Pancreas (tissue), 10 donors: ENCODE measurements at places on chromosomes 11 and 22.

GRCh38 chr11:3623767-3624458 lies 17.9 kb downstream of the ART5 start:
- DNase-seq, result no peak

GRCh38 chr11:123211149-123211852 lies 16.3 kb upstream of the CLMP start:
- DNase-seq, result no peak

GRCh38 chr11:72058416-72059034 lies 21.8 kb downstream of the NUMA1 start:
- no peak for DNase-seq

DNA sequence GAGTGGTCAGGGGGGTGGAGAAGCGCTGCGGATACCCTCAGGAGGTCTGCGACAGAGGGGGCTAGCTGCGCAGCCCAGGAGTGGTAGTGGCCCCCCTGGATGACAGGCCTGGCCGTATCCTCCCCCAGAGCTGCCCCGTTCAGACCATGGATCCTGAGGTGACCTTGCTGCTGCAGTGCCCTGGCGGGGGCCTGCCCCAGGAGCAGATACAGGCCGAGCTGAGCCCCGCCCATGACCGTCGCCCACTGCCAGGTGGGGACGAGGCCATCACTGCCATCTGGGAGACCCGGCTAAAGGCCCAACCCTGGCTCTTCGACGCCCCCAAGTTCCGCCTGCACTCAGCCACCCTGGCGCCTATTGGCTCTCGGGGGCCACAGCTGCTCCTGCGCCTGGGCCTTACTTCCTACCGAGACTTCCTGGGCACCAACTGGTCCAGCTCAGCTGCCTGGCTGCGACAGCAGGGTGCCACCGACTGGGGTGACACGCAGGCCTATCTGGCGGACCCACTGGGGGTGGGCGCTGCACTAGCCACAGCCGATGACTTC lies 505 bp downstream of the NUDT22 start:
- DNase-seq, result peak; percentile 74

- no peak for DNase-seq
These were observed 24.9 kb downstream of the CLPB start for GRCh38 chr11:72409458-72409857.

GRCh38 chr22:40031766-40032470 lies 37.2 kb downstream of the FAM83F start:
- no peak for DNase-seq

GRCh38 chr11:57426439-57426928 lies 437 bp downstream of the SLC43A3 start:
- DNase-seq, result peak; percentile 17

GRCh38 chr11:60482361-60482760 lies 10.2 kb upstream of the MS4A12 start:
- DNase-seq, result no peak

DNA sequence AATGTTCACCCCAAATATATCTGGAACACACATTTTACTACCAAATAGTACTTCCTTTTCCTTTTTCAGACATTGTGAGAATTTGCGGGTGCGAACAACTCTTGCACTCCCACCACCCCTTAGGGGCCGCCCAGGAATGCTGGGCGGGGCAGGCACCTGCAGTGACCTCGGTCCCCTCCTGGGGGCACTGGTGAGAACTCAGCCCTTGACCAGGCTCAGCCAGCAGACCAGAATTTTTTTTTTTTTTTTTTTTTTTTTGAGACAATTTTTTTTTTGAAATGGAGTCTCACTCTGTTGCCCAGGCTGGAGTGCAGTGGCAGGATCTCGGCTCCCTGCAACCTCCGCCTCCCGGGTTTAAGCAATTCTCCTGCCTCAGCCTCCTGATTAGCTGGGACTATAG lies 75.8 kb downstream of the ARHGAP8 start:
- no peak for DNase-seq

- no peak for DNase-seq
These were observed 4.8 kb upstream of the CKAP5 start for GRCh38 chr11:46850829-46851380.

- DNase-seq, result no peak
These were observed 144.7 kb downstream of the TENM4 start for GRCh38 chr11:79296141-79296540.

GRCh38 chr11:117394221-117394925 lies 66.7 kb downstream of the CEP164 start:
- DNase-seq, result no peak
